Activated CD8-positive, alpha-beta T cell treated with anti-CD3 and anti-CD28 coated beads for 36 hours (primary cell): ENCODE measurements at places on chromosomes 2 and 18.
A peak's percentile ranks its signal among the peaks of the same experiment; 100 is the strongest.

DNA sequence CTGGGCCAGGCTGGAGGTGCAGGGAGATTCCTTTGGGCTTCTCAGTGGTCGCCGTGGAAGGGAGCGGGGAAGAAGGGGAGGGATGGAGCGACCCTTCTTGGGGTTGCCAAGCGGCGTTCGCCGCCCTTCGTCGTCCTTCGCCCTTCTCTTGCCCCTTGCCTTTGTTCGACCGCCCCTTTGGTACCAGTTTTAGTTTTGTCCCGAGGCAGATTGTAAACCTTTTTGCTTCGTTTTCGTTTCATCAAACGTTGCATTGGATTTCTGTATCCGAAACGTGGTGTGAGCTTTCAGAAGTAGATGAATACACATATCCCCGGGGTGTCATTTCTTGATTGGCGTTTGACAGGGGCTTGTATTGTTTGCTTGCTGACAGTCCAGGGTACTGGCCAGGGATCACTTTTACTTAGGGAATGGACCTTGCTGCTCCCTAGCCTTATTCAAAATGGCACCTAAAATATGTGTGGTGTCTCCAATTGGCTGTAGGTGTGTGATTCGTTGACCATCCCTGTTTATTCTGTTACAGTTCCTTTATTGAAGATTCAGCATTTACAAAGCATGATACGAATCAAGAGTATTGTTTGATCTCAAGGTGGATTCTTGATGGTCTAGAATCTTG, 788 bp downstream of the USP14 start:
- DNase-seq = peak; percentile 10

DNA sequence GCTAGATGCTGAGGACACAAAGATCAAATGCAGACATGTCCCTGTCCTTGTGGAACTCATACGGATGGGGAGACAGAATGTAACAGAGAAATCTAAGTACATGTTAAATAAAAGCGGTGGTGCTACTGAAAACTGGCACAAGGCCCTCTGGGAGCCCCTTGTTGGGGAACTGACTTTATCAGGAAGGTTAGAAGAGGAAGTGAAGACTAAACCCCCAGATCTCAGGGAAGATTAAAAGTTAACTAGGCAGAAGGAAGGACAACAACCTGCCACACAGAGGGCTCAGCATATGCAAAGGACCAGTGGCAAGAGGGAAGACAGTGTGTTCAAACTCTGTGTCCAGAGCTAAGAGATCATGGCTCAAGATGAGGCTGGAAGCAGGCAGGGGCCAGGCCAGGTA, 4.8 kb downstream of the CACNB4 start:
- no peak for DNase-seq

GRCh38 chr2:182649316-182649715, 66.7 kb upstream of the DNAJC10 start:
- DNase-seq = peak; percentile 7

DNA sequence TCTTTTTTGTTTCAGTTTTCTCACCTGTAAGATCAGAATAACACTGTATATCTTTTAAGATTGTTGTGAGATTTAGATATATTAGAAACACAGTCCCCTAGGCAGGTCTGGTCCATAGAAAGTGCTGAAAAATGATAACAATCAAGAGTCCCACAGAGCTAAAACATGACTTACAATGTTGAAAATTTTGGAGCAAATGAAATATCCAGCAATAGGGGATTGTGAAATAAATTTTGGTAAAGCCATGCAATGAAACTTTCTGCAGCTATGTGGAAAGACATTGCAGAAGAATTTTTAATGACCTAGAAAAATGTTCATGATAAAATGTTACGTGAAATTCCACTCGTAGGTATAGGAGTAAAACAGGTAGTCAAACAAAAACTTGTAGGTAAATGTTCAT, 127.6 kb upstream of the SERPINE2 start:
- no peak for DNase-seq

GRCh38 chr2:74550231-74550630, 3.5 kb downstream of the LOXL3 start:
- DNase-seq = no peak
